ENCODE measurements at places on chromosomes 3 and 15.
A peak's percentile ranks its signal among the peaks of the same experiment; 100 is the strongest.

- no peak for DNase-seq
These were observed 33.4 kb downstream of the SLCO3A1 start for GRCh38 chr15:91886878-91887277.

GRCh38 chr3:151909681-151910405, 36.4 kb downstream of the SUCNR1 start:
- no peak for DNase-seq

GRCh38 chr3:196079682-196080081, 2.2 kb downstream of the TFRC start:
- DNase-seq: no peak

DNA sequence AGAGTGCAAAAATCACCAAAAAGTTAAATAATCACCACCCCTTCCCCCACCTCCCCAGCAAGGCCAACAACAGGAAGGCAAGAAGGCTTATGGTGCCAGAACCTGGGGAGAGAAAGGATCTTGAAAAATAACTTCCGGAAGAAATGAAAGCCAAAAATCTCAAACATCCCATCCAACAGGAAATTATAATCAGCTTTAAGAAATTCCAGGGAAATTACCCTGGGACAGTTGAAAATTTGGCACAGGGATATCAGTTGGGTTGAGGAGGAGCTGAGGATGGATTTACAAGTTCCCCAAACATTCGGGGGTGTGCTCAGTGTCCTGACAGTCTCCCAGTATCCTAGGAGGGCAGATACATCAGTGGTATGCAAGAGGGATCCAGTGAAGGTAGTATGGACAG, 82.7 kb downstream of the POLR2M start:
- no peak for DNase-seq

- no peak for DNase-seq
These were observed 49.2 kb downstream of the CTXND1 start for GRCh38 chr15:80202641-80203360.

DNA sequence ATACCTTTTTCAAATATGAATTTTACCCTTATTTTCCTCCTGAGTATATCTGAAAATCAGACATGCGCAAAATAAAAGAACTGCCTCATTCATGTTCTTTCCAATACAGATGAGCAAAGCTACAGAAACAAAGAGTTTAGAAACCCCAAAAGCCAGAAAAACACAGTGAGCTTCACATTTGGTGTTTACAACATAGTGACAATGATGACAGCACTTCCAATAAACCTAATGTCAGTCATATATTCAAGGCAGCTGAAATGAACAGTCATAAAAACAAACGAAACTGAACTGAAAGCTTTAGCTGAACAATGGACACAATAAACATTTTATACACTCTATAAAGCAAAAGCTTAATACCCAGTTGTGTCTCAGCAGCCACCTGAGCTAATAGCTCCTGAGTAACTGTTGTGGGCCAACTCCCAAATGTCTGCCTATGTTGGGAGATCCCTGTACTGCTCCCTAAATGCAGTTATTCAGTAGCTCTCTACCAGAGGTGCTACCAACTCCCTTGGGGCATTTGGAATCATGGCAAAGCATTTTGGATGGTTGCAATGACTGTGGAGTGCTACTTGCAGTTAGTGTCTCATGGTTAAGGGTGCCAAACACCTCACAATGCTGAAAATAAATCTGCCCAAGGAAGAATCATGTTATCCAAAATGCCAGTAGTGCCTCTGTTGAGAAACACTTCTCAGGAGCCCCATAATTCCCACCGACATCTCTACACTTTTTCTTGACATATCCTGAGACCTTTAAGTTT, 131.5 kb downstream of the TGFBR2 start:
- no peak for DNase-seq

- no peak for DNase-seq
These were observed 5.4 kb upstream of the P4HTM start for GRCh38 chr3:48984663-48985062.

GRCh38 chr3:176755552-176755951, 441.7 kb downstream of the TBL1XR1 start:
- DNase-seq: no peak

- DNase-seq: no peak
These were observed 192.0 kb downstream of the UBE2E2 start for GRCh38 chr3:23395115-23395514.

- no peak for DNase-seq
These were observed 2.6 kb downstream of the SLITRK3 start for GRCh38 chr3:165193366-165194254.

- no peak for DNase-seq
These were observed 74.4 kb downstream of the CD200 start for GRCh38 chr3:112407214-112407887.

- no peak for DNase-seq
These were observed 34.0 kb upstream of the CCDC174 start for GRCh38 chr3:14617508-14618023.

GRCh38 chr3:145903472-145904013, 257.4 kb downstream of the PLOD2 start:
- no peak for DNase-seq

DNA sequence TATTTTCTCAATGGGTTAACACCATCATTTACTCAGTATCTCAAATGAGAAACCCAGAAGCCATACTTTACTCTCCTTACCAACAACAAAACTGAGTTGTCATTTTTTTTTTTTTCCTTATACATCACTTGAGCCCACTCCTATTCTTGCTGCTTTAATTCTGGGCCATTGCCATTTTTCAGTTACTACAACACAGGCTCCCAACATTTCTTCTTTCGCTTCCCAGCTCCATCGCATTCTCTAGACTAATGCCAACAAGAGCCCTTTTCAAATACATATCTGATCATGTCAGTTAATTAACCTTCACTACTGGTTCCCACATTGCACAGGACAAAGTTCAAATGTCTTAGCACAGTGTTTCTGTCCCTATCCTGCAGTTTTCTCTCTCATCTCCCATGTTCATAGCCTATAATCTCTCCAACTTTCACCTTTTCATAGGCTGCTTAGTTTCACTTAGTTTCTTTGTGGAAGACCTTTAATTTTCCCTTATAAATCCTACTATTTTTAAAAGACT, 22.5 kb upstream of the ANXA2 start:
- DNase-seq: no peak

- DNase-seq: no peak
These were observed 75.0 kb upstream of the WNT7A start for GRCh38 chr3:13954741-13955483.

- no peak for DNase-seq
These were observed 91.9 kb downstream of the MB21D2 start for GRCh38 chr3:192825657-192826200.

GRCh38 chr3:1979961-1980615, 118.6 kb upstream of the CNTN4 start:
- DNase-seq: no peak

GRCh38 chr15:38479756-38480155, 25.8 kb downstream of the FAM98B start:
- DNase-seq: no peak

DNA sequence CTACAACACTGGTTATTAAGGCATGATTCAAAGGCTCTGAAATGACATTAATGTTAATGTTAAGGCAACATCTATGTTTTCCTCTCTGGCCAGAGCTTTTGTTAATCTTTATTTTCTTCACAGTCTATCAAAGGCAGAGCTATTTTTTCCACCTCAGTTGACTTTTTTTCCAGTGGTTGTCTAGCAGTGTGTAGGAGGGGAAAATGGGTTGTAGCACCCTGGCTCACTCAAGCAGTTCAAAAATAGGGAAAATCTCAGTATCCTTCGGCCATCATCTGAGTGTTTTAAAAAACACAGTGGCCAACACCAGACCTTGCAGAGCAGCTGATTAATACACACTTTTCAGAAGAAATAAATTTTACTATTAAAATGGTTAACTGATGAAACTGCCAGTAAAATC, 21.4 kb downstream of the CBLB start:
- DNase-seq: no peak

- peak; percentile 7 for DNase-seq
These were observed 9.6 kb downstream of the EMC3 start for GRCh38 chr3:9976721-9977709.

- DNase-seq: no peak
These were observed 28.3 kb downstream of the STARD5 start for GRCh38 chr15:81295486-81296121.

GRCh38 chr3:45974686-45975085, 20.9 kb downstream of the FYCO1 start:
- no peak for DNase-seq

GRCh38 chr15:92997821-92998220, 91.2 kb downstream of the RGMA start:
- DNase-seq: no peak

DNA sequence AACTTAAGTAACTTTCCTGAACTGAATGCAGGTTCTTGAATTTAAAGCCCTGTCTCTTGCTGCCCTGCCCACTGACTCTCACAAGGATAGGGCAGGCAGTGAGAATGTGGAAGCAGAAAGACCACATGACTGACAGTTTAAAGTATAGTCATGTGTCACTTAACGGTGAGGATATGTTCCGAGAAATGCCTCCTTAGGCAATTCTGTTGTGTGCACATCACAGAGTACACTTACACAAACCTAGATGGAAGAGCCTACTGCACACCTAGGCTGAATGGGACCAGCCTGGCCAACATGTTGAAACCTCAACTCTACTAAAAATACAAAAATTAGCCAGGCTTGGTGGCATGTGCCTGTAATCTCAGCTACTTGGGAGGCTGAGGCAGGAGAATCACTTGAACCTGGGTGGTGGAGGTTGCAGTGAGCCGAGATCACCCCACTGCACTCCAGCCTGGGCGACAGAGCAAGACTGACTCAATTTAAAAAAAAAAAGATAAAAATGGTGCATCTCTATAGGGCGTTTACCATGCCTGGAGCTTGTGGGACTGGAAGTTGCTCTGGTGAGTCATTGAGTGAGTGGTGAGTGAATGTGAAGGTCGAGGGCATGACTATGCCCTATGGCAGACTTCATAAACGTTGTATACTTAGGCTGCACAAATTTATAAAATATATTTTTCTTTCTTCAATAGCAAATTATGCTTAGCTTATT, 18.9 kb upstream of the COPG1 start:
- peak; percentile 52 for DNase-seq
